ENCODE measurements at places on chromosomes 7 and 10. TPM values are rescaled to one million over a fixed set of nuclear protein-coding genes. Genes with fewer than 3 reads are reported as not detected.

The FEZF1 gene
- total RNA-seq = not detected

The GNG11 gene
- not detected for total RNA-seq

The POP7 gene
- 91.5 TPM for total RNA-seq

DNA sequence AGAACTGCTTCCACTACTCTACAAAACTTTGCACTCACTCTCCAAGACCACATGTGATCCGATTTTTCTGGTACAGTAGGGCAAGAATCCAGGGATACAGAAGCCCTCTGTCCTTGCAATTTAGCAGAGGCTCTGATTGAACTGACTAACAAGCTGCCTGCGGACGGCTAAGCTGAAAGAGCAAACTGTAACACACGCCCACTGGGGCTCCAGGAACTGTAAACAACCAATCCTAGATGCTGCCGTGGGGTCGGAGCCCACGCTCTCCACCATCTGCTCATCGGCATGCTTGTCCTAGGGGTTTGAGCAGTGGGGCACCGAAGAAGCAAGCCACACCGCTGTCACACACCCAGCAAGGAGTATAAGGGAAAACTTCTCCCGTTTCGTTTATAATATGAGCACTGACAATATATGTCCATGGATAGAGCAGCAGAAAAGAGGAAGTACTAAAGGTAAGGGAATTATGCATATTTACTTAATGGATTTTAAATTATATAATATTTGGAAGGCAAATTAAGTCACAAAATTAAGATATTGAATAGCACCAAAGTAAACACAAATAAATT lies 634.4 kb upstream of the POT1 start:
- DNase-seq = no peak

DNA sequence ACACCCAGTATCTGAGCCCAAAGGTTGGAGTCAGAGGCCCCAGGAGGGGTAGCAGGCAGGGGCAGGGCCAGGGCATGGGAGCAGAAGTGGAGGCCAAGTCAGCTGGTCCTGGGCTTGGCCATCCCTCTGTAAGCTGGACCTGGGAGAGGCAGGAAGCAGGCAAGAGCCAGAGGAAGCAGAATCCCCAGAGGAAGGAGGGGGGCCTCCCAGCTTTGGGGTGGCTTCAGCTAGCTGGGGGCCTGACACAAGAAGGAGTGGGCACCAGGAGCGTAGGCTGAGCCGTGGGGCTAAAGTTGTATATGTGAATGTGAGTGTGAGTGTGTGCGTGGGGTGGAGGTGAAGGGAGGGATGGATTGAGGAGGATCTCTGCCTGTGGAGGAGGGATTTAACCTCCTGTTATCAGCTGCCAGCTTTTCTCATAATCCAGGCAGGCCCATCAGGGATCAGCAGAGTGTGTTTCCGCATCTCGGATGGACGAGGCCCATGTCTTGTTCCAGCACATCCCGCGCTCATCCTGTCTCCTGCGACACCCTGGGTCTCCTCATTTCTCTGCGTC lies 54.0 kb downstream of the NEURL1 start:
- DNase-seq = no peak

- DNase-seq = no peak
These were observed 290.0 kb downstream of the RNLS start for GRCh38 chr10:88293073-88293472.

DNA sequence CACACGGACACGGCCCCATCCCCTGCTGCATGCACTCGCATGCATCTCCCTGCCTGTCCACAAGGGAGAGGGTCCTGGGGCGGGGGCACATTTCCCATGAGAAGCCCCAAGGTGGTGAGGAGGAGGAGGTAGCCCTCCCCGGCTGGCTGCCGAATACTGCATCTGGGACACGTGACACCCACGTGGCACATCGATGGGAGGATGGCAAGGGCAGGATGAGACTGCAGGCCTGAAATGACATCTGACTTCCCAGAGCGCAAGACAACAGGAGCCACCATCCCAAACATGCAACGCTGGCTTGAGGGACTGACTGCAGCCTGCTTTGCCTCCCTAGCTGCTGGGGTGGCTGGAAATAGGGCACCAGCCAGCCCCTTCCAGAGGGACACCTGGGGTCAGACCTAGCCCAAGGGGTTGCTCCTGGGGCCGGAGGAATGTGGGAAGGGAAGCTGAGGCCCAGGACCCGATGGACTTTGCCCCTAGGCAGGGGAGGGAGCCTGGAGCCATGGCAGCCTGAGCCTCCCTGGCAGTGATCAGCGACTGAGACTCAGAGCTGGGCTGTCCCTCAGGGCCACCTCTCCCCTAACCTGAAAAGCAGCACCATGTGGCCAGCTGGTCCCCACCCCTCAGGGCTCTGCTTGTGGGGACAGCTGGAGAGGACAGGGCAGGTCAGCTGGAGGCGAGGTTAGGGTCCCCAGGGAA lies 16.1 kb downstream of the BUD23 start:
- no peak for DNase-seq

DNA sequence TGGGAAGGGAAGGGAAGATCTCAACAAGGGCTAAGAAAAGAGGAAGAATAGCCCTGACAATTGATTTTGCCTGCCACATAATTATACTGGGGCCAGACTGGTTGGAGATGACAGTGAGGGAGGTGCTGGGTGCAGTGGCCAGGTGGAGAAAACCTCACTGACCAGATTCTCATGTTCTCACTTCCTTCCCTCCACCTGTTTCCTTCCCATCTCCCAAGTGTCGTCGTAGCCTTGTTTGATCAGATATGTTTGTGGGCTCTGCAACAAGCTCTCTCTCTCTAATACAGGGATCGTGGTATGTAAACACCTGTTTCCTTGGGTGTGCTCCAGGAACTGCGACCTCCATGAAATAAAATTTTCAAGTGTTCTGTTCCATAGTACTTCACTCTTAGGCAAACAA lies 60.2 kb downstream of the VCL start:
- DNase-seq = no peak

DNA sequence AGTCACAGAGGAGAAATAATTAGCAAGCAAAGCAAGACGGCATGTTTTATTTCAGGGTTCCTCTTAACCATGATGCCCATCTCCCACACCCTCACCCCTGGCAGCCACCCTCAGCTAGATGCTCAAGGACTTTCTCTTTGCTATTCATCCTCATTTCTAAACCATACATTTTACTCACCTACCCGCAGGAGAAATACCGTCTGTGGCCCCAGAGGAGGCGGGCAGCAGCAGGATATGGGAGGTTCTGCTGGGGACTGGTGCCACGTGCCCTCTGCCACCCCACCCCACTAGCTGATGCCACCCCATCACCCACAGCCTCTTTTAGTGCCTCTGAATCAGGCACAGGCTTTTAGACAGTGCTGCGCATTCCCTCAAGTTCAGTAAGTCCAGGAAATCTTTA lies 168.7 kb upstream of the ITGB1 start:
- DNase-seq = no peak

DNA sequence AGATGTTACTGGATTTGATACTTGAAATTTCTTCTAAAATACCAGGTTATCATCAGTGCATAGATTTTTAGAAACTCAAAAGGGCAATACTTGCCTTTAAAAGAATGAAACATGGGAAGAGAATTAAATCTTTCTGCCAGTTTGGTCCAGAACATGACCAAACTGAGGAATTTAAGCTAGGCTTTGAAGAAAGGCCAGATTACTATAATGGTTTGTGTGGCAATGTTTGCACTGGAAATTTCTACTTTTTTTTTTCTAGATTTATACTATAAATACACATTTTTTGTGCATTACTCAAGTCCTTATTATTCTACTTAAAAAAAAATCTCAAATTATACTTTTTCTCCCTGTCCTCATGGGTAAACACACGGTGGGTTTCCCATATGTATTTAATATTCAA lies 9.2 kb downstream of the MKX start:
- DNase-seq = no peak
